Cardiac fibroblast (primary cell): ENCODE measurements at places on chromosomes 5 and 9.

DNA sequence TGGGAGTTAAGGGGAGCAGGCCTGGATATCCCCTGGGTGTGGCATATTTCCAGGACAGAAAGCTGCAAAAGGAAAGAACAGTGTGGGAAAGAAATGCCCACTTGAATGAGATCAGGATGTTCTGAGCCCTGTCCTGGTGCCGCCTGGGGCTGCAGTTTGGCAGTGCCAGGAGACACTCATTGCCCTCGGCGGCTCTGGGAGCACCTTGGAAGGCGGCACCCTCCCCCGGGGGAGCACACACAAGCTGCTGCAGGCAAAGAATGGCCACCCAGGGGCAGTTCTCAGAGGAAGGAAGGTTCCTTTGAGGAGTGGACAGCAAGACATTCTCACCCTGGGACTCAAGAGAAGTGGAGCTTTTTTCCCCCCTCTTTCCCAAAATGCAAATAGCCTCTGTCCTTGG lies 305.3 kb downstream of the NTRK2 start:
- no peak for DNase-seq

GRCh38 chr5:6937677-6938076 lies 224.4 kb downstream of the TENT4A start:
- DNase-seq: no peak

DNA sequence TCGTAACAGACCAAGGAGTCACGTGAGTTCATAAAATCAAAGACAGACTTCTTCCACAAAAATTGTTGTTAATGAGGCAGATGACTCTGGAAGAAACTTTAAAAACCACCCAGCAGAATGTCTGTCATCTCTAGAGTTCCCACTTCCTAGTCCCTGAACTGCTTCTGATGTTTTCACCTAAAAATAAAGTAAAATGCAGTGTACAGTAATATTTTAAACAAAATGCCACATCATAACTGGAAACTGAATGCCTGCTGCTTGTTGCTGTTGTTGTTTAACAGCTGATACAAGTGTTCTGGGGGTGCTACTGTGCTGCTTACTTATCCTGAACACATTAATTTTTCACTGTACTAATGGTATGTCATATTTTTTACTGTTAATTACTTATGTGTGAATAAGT lies 577.2 kb downstream of the MTRR start:
- DNase-seq: no peak

- DNase-seq: no peak
These were observed 1.4 kb upstream of the COL27A1 start for GRCh38 chr9:114153761-114154599.

DNA sequence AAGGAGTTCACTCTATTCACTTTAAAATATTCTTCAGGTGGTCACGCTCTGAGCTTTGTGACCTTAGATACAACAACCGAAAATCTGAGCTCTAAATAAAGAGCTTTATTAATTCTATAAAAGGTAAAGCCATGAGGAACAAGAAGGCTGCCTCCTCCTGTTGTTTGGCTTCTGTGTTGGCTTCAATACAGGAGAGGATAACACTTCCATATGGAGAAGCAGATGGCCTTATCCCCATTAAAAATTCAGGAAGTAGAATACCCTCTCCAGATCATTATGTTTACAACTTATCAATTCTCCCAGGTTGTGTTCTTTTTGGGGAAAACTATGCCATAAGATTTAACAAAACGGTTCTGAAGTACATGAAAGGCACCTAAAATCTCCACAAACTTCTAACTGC lies 128.4 kb downstream of the TTC39B start:
- no peak for DNase-seq

- peak; percentile 49 for DNase-seq
These were observed 113.9 kb downstream of the DAB2IP start for GRCh38 chr9:121765021-121765950.

DNA sequence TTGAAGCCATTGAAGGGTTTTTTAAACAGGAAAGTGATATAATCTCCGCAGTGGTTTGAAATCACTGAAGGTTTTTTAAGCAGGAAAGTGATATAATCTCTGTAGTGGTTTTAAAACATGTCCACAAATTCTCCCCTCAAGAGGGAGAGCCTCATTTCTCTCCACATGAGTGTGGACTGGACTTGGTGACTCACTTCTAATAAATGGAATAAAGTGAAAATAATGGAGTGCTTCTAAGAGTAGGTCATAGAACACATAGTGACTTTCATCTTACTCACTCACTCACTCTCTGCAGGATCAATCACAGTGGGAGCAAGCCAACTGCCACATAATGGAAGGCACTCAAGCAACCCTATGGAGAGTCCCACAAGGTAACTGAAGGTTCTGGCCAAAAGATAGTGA lies 12.0 kb downstream of the CTNNAL1 start:
- peak; percentile 50 for DNase-seq

DNA sequence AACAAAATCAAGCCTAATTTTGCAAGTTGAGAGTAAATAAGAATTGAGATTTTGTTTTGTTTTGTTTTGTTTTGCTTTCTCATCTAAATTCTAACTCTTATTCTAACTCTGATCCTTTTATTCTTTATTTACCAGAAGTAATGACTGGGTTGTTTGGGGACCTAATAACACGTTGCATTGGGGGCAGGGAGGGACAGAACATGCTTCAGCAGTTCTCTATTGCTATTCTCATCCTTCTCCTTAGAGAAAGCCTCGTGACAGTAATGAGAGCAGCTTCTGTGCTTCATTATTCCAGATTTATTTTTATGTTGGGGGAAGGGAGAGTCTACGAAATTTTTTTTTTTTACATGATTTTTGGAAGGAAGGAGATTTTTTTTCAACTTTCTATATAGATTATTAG lies 21.1 kb downstream of the CPEB4 start:
- no peak for DNase-seq

DNA sequence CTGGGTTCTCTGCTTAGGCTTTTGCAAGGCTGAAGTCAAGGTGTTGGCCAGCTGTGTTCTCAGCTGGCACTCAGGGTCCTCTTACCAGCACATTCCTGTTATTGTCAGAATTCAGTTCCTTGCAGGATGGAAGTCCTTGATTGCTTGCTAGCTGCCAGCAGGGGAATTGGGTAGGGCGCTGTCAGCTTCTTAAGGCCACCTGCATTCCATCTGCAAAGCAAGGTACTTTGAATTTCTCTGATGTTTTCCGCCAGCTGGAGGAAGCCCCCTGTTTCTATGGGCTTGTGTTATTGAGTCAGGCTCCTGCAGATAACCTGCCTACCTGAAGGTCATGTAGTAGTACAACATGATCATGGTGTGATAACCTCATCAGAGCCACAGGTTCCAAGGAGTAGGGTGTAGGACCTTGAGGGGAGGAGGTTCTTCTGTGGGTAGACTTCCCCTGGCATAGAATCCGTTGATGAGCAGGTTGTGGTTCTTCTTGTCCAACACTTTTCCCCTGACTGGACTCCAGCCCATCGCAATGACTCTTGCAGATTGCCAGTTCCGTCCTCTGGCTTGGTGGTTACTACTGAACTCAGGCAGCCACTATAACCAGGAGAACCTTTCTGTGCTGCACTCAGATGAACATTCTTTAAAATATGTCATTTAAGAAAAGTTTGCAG lies 6.8 kb downstream of the TENT4A start:
- peak; percentile 21 for DNase-seq
